ENCODE measurements at places on chromosomes 7 and 10.

DNA sequence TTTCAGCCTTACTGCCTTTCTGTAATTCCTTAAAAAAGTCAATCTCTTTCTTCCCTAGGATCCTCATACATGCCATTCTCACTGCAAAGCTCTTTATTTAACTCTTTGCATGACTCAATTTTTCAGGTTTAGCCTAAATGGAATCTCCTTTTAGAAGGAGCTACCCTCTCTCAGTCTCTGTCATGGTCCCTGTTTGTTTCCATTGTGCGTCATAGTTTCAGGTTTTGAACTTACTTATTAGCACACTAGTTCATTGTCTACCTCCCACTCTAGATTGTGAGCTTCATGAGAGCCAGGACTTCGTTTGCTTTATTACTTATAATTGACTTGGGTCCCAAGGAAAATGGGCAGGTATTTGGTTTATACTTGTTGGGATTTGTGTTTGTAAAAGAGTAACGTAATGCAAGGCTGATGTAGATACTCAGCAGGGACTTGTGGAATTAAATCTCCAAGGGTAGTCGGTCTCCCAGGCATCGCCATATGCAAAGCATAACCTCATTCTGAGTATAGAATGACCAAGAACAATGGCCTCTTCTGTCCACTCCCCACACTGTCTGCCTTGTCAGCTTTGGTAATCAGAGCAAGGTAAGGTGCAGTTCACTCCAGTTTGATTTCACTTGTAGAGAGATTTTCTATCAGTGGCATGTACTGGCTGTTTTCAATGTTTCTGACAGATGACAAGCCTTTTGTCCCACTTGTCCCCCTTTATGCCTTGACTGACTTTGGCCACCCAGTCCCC is 252.0 kb downstream of the SORCS3 start:
- DNase-seq: no peak

DNA sequence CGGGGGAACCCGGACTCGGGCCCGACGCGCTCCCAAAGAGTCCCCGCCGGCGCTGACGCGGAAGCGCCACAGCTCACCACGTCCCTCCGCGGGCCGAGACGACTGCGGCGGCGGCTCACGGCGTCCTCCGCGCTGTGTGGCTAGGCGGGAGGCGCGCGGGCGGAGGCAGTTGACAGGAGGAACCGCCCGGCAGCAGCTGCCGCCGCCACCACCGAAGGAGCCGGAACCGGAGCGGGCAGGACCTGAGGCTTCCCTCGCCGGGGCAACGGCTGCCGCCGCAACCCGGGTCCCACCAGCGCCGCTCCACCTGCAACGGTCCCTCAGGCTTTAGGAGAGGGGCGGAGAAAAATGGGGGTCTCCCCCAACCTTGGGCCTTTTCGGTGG is 334 bp downstream of the ZNF800 start:
- no peak for DNase-seq

DNA sequence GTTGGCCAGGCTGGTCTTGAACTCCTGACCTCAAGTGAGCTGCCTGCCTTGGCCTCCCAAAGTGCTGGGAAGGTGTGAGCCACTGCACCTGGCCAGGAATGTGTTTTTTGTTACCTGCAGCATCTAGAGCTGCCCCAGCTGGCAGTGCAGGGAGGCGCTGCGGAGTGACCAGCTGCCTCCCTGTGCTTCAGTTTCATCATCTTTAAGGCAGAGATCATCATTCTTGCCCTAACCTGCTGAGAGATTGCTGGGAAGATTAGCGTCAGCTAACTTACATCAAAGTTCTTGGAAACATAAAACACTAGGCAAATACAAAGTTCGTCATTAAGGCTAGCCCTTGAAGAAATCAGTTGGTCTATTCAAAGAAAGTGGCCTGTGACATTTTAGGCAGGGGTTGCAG is 2.3 kb downstream of the ZNF282 start:
- no peak for DNase-seq

GRCh38 chr10:125157505-125157904 is 2.9 kb downstream of the CTBP2 start:
- DNase-seq: no peak

GRCh38 chr7:69659983-69660382 is 61.7 kb downstream of the AUTS2 start:
- no peak for DNase-seq
